ENCODE measurements at places on chromosomes 11 and 22.

- DNase-seq: no peak
These were observed 82.8 kb downstream of the FLI1 start for GRCh38 chr11:128776424-128777284.

GRCh38 chr11:108338750-108339149 lies 115.9 kb downstream of the ATM start:
- no peak for DNase-seq

GRCh38 chr11:112565551-112565950 lies 304.9 kb upstream of the PLET1 start:
- no peak for DNase-seq

GRCh38 chr22:19172213-19173046 lies 6.1 kb downstream of the SLC25A1 start:
- no peak for DNase-seq

DNA sequence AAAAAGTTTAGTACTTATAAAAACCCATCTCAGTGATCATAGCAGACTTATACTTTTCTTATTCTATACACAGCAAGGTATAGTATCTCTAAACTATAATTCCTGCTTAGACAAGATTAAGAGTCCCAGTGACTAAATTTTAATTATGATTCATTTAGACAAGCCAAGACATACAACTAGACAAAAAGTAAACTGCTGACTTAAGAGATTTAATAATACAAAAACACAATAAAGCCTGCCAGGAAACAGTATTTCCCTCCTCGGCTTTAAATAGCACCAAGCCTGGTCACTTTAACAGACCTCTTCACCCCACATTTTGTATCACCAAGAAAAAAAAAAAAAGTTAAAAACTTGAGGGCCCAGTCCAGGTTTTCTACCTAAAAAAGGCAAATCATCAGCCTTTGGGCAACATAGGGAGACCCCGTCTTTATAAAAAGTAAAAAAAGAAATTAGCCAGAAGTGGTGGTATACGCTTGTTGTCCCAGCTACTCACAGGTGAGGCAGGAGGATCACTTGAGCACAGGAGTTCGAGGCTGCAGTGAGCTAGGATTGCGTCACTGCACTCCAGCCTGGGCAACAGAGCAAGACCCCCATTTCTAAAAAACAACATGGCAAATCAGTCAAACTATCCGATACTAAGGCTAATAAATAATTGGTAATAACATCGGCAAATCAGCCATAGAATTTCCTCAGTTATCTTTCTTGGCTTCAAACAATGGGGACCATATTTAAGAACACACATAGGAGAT lies 53.8 kb downstream of the SIK3 start:
- no peak for DNase-seq

- DNase-seq: no peak
These were observed 41.1 kb downstream of the PHF21B start for GRCh38 chr22:44968736-44969135.
